ENCODE measurements at places on chromosomes 12 and 14.
A peak's percentile ranks its signal among the peaks of the same experiment; 100 is the strongest.

GRCh38 chr14:64880221-64881121 lies 764 bp upstream of the SPTB start:
- DNase-seq, result peak; percentile 80

- DNase-seq, result no peak
Measured at GRCh38 chr12:61137677-61138414, 1122.4 kb upstream of the USP15 start.

DNA sequence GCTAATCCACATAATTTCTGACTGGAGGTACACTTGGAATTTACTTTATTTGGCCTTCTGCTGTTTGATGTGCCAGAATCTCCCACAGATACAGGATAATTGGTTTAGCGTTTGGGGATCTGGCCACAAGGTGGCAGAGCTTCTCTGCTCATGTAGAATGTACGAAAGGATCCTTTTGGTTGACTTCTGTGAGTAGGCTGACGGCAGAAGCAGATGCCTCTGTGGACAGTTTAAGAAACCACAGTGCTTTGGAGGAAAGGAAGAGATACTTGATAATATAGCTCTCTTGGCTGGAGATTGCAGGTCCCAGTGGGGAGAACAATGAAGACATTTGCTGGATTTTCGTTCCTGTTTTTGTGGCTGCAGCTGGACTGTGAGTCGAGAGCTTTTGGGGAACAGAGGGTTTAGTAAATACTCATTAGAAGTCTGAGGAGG lies 75.3 kb upstream of the OR4E1 start:
- peak; percentile 70 for DNase-seq

- DNase-seq, result no peak
Measured at GRCh38 chr12:63977441-63977840, 132.9 kb downstream of the SRGAP1 start.

DNA sequence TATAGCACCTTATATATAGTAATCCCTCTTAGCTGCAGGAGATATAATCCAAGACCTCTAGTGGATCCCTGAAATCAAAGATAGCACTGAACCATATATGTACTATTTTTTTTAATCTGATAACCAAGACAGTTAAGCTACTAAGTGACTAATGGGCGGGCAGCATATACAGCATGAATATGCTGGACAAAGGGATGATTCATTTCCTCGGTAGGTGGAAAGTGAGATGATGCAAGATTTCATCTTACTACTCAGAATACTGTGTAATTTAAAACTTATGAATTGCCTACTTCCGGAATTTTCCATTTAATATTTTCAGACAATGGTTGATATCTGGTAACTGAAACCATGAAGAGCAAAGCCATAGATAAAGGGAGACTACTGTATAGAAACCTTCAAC lies 36.2 kb downstream of the PRMT8 start:
- no peak for DNase-seq

- DNase-seq, result no peak
Measured at GRCh38 chr14:75339059-75339458, 60.4 kb downstream of the FOS start.

GRCh38 chr12:43969882-43970281 lies 134.0 kb downstream of the TMEM117 start:
- DNase-seq, result no peak

- no peak for DNase-seq
Measured at GRCh38 chr14:104554608-104555429, 24.7 kb upstream of the C14orf180 start.

- no peak for DNase-seq
Measured at GRCh38 chr14:68630611-68631393, 162.1 kb downstream of the ZFP36L1 start.

- DNase-seq, result no peak
Measured at GRCh38 chr14:104436047-104436591, 143.4 kb upstream of the C14orf180 start.

DNA sequence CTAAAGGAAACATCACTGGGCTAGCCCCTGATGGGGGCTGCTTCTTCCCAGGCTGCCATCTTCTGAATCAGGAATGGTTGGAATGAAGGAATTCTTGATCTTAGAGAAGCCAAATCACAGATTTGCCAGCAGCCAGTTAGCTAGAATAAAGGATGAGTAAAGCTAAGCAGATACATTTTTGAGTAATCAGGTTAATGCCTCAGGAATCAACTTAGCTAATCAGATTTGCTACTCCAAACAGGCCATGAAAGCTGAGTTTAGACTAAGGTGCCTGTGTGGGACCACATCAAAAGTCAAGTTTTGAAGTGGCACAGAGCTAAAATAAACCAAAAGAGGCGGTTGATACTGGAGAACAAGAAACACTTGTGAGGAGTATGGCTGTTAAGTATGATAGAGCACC lies 28.8 kb upstream of the LMO3 start:
- no peak for DNase-seq

DNA sequence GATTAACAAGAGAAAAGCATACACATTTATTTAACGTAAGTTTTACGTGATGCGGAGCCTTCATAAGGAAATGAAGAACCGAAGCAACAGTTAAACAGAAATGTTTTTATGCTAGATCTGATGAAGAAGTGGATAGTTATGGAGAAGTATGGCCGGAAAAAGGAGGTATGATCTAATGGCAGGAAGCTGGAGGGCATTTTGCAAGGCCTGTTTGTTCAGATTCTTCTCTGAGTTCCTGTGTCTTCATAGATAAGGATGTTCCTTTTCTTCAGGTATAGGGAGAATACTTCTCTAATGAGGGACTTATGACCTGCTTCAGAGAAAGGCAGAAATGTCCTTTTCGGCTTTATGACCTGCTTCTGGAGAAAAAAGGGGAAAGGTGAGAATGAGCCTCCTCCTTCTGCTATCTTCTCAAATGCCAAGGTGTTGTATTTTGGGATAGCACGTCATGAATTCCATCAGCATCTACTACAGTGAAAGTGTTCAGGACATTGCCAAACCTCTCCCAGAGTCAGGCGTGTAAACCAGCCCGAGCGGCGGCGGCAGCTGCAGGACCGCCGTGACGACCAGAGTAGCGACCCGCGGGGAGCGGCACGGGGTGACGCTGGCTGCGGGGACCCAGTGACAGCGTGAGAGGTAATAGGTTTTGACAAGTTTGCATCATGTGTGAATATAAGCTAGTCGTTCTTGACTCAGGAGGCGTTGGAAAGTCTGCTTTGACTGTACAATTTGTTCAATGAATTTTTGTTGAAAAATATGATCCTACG lies 33.7 kb upstream of the SGPP1 start:
- DNase-seq, result no peak

DNA sequence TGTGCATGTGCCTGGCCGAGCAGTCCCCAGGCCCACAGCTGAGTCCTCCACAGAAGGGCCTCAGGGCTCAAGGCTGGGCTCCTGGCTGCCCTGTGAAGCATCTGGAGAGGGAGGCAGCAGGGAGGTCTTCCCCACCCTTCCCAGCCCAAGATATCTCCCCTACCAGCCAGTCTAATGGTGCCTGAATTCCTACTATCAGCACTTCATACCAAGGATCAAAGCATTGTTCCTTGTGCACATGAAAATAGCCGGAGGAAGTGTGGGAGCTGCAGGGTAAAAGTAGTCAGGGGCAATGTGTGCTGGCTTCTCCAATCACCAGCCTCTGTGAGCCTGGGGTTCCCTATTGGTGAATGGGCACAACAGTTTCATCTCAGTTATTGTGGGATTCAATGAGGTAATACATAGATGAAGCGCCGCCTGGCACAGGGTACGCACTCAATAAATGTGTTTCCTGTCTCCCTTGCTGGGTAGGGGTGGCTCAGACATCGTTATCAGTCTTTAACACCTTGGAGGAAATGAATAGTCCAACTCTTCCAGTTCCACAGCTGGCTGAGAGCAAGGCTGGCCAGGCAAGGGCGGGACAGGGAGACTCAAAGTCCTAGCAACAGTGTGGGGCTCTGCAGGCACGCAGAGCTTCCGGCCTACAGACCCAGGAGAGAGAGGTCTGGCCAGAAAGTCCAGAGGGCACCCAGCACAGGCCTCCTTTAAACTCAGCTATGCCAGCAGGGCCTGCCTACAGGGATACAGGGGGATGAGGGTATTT lies 39.1 kb upstream of the PNMA1 start:
- DNase-seq, result peak; percentile 45

DNA sequence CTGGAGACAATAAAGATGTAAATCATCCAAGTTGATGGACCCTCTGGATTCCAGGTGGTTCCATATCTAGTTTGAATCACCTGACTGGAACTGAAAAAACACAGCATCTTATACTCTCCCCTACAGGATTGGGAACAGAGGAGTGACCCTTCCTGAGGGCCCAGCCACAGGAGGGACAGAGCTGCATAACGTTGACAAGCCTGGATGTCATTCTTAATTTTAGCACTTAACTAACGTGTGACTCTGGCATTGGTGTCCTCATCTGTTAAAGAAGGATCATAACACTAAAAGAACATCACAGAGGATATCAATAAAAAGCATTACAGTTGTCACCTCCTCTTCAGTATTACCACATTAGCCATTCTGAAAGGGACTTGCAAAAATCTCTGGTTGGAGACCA lies 47.7 kb downstream of the STON2 start:
- no peak for DNase-seq

GRCh38 chr12:98127336-98127679 lies 388.1 kb upstream of the TMPO start:
- no peak for DNase-seq

GRCh38 chr12:78157199-78157598 lies 326.5 kb downstream of the NAV3 start:
- DNase-seq, result no peak

DNA sequence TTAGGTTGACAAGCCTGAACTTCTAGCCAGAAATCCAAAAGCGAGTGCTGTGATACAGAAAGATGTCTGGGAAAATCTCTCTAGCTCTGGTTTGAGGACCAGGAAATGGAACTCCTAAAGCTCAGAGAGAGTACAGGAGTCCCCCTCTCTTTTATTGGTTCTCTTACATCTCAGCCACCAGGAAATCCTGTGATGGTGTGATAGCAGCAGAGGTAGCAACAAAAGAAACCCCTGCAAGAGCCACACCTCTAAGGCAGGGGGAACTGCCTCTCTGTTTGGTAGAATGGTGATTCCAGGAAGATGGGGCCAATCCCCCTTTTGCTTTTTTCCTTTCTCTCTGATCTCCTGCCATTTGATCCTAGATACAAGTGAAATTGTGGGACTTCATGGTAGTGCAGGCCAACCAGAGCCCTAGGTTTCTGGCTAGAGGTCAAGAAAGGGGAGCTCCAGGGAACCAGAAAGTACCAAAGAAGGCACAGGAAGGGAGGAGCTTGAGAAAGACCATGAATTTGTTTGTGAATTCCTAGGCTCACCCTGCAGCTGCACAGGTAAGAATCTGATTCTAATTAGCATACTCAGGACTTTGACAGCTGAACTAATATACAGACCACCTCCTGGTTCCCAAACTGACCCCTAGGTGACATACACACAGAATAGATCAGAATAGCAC lies 88.5 kb downstream of the PAPLN start:
- no peak for DNase-seq

DNA sequence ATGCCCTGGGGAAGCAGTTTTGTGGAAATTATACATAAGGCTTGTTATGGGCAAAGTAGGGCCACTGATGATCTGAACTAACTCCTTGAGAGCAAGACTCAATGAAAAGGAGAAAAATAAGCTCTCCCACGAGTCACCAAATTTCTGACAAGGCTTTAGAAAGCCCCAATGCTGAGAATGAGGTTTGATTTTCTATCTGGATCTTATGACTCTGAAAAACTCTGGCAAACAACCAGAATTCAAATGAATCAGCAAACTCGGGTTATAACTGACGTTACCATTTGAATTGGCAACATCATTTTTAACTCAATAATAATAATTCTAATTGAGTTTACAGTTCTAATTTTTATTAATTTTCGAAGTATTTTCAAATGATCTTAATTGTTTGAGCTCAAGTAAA lies 79.1 kb downstream of the KCNK10 start:
- no peak for DNase-seq

DNA sequence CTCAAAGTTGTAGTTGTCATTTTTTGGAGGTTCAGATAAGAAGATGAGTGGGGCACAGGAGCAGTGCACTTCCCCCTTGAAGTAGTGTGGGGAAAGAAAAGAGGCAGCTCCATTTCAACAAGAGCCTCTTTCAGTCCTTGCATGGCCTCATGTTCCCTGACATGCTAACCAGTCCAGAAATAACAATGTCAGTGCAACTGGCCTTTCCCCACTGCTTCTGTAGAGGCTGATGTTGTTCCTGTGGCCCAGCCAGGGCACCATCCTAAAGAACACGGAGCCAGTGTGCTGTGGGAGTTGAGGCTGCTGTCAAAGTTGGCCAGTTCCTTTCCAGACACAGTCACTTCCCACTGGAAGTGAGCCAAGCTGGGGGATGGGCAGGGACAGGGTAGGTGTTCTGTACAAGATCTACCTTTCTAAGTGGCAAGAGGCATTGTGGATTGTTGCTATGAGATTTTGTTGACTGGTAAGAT lies 77.7 kb upstream of the SLC38A2 start:
- no peak for DNase-seq

DNA sequence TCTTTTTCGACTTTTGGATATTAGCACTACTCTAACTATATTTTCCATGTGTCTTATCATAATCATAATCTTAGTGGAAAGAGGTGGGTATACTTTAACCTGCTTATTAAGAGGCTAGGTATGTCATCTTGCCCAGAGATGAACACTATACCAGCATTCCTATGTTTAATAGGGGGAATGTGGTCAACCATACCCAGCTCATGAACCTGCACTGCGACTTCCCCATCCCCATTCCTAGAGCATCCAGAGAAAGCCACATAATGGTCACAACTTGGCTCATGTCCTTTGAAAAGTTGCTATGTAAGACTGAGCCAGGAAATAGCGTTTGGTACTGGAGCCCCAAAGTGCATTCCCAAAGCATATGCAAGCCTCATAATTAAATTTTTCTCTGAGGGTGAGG lies 55.2 kb downstream of the TMCC3 start:
- DNase-seq, result no peak

- DNase-seq, result no peak
Measured at GRCh38 chr14:29355331-29355730, 572.3 kb downstream of the PRKD1 start.

DNA sequence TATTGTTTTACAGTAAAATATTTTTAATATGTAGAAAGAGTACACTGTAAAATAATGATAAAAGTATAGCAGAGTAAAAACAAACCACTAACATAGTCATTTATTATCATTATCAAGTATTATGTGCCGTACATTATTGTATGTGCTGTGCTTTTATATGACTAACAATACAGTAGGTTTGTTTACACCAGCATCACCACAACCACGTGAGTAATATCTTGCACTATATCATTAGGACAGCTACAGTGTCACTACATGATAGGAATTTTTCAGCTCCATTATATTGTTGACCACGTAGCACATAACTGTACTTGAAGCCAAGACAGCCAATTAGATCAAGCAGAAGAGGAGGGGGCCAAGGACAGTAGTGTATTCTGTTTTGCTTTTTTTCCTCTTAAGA lies 415.4 kb downstream of the RAD51B start:
- no peak for DNase-seq

DNA sequence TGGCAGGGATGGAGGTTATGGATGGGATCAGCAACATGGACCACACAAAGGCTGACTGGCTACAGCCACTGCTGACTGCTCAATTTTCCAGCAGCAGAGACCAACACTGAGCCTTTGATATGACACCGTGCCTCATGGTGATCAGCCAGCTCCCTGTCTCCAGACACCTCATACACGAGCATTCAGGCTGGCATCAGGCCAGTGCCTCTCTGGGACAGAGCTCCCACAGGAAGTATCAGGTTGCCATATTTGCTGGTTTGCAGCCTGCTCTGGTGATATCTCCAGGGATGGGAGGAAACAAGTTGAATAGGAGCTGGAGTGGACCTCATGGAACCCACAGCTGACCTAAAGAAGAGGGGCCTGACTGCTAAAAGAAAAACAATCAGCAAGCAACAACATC lies 471.2 kb upstream of the ATXN7L3B start:
- DNase-seq, result no peak

All from stimulated activated CD4-positive, alpha-beta T cell treated with anti-CD3 and anti-CD28 coated beads, Interleukin-15, amount 100 ng/mL, for 24 hours (primary cell).